ENCODE measurements at places on chromosomes 7 and 10.

DNA sequence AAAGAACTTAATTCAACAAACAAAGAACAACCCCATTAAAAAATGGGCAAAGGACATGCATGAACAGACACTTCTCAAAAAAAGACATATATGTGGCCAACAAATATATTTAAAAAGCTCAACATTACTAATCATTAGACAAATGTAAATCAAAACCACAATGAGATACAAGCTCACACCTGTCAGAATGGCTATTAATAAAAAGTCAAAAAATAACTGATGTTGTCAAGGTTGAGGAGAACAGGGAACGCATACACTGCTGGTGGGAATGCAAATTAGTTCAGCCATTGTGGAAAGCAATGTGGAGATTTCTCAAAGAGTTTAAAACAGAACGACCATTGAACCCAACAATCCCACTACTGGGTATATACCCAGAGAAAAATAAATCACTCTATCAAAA is 19.1 kb downstream of the ZFAND4 start:
- DNase-seq: no peak

GRCh38 chr10:33945051-33945450 is 610.6 kb upstream of the NRP1 start:
- no peak for DNase-seq

DNA sequence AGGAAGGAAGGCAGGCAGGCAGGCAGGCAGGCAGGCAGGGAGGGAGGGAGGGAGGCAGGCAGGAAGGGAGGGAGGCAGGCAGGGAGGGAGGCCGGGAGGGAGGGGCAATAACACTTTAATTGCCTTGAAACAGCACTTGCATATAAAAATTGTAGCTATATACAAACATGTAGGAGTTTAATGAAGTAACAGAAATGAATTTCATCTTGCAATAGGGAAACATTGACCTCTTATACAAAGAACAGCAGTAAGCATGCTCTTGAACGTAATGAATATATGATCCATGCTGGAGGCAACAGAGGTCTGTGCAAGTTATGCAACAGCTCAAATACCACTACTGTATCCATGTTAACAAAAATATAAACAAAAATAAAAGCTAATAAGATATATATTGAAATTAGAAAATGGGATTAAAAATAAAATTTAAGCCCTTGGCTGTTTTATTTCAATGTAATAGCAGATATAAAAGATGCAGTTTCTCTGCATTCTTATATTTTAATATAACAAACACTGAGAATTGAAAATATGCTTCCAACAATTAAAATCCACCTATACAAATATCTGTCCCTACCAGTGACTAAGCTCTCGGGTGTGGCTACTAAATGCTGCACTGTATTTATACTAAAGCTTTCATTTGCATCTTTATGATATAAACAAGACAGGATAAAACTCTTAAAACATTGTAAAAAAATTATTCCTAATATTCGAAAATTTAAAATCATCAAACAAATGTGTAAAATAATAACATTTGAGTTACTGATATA is 50.3 kb downstream of the CACNA2D1 start:
- DNase-seq: no peak

- DNase-seq: no peak
Observed at GRCh38 chr7:69656890-69657289, 58.6 kb downstream of the AUTS2 start.

- no peak for DNase-seq
Observed at GRCh38 chr7:150451097-150451793, 815 bp downstream of the GIMAP8 start.

DNA sequence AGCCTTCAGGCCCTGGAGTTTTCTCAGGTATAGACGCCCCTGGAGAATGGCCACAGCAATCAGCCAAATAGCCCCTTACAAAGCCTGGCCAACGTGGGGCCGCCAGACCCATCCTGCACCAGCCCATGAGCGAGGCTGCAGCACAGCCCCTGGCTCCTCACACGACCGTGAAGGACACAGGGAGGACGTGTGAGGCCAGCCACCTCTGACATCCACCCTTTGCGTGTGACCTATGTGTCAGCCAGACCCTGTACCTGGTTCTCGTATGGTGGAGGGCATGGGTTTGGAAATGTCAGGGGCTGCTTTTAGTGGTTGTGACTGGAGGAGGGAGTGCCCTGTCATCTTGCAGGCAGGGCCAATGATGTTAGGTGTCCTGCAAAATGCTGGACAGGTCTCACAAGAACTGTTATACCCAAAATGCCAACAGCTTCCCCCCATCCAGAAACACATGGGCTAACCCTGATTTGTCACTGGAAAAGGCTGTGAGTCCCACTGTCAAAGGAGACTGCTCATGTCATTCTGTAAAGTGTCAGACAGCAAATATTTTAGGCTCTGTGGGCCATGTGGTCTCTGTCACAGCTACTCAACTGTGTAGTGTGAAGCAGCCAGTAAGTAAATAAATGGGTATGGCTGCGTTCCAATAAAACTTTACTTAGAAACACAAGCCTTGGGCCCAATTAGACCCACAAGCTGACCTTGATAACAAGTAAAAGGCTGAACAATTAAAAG is 30.0 kb downstream of the NOD1 start:
- no peak for DNase-seq

DNA sequence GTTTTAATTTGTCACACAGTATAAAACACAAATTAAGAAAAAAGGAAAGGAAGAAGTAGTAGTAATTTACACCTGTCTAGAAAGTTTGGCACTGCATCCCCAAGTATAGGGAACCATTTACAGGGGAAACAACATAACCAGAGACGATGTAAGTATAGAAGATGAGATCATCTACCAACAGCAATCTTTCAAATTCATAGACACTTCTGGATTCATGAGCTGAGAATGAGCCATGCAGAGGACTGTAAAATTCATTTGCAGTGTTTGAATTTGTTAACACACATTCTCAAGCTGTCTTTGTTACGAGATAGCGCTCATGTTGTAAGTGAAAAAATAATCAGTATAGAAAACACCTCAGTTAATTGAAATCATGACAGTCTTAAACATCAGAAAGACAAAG is 337.0 kb upstream of the MEOX2 start:
- no peak for DNase-seq

DNA sequence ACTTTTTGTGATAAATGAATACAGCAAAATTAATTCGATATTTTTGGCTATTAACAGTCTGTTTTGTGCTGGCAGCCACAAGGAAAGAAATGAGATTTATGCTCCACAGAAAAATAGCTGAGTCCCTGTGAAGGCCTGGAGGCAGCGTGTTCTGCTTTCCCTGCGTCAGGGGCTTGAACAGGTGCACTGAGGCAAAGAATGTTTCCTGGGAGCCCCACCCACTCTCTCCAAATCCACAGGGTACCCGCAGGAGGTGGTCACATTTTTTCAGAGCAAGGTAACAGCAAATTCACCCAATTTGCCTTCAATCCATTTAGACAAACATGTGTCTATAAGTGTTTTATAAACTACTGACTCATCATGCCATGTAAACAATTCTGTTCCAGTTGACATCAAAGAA is 308.1 kb downstream of the TCERG1L start:
- no peak for DNase-seq

GRCh38 chr10:131880016-131880590 is 20.7 kb upstream of the PPP2R2D start:
- DNase-seq: no peak

GRCh38 chr10:79390551-79391229 is 43.4 kb downstream of the PPIF start:
- no peak for DNase-seq

GRCh38 chr7:123616223-123616622 is 14.6 kb downstream of the ASB15 start:
- DNase-seq: no peak

GRCh38 chr7:22351878-22352277 is 5.1 kb downstream of the RAPGEF5 start:
- no peak for DNase-seq
